ENCODE measurements at places on chromosomes 7 and 10.

- H3K27me3 ChIP-seq: no peaks in the 10 kb centered on the region
- H3K4me3 ChIP-seq: no peak overlapping the region
- peaks cover 5% of the 10 kb centered on the region for H3K4me1 ChIP-seq
Measured at GRCh38 chr7:154540596-154540995, 462.3 kb downstream of the PAXIP1 start.

- no peaks in the 10 kb centered on the region for H3K27me3 ChIP-seq
- H3K4me3 ChIP-seq: no peak overlapping the region
- H3K4me1 ChIP-seq: peaks cover 26% of the 10 kb centered on the region
- no peak for DNase-seq
- H3K27ac ChIP-seq: no peak overlapping the region
Measured at GRCh38 chr7:105452085-105452484, 63.4 kb upstream of the SRPK2 start.

DNA sequence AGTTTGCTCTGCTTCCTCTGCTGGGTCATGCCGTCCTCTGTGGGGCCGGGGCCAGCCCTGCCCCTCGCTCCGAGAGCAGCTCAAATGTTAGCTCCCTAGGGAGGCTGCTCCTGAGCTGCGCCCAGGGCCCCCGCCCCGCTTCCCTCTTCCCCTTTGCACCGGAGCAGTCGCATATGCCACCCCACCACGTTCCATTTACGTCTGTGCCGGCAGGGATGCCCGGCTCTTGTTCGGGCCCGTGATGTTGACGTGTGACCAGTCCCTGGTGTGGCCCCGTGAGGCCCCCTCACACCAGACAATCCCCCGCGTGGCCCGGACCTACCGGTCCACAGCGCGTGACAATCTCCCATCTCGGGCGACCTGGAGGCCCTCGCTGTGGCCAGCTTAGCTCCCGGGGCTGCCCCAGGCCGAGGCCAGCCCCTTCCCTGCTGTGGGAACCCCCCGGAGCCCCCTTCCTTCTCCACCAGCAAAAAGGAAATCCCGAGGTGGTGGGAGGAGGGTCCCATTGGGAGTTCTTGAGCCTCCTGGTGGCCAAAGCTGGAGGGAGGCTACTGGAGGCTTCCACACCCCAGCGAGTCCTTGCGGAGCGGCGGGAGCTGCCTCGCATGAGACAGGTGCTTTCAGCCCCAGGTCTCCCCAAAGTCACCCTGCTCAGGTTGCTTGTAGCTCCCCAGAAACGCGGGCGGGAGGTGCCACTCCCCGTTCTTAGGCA, 15.2 kb downstream of the FAM20C start:
- H3K4me3 ChIP-seq: no peak overlapping the region
- no peaks in the 10 kb centered on the region for H3K36me3 ChIP-seq
- H3K27ac ChIP-seq: no peak overlapping the region
- no peaks in the 10 kb centered on the region for H3K4me1 ChIP-seq

- no peak overlapping the region for H3K4me3 ChIP-seq
- H3K4me1 ChIP-seq: peaks cover 40% of the 10 kb centered on the region
- no peak for DNase-seq
- H3K36me3 ChIP-seq: peaks cover 40% of the 10 kb centered on the region
Measured at GRCh38 chr10:12027539-12027938, 15.1 kb downstream of the UPF2 start.

GRCh38 chr7:48337012-48337621, 165.9 kb downstream of the ABCA13 start:
- DNase-seq: peak; percentile 11
- no peaks in the 10 kb centered on the region for H3K36me3 ChIP-seq
- no peak overlapping the region for H3K27ac ChIP-seq
- peaks cover 3% of the 10 kb centered on the region for H3K27me3 ChIP-seq
- no peaks in the 10 kb centered on the region for H3K4me1 ChIP-seq

GRCh38 chr7:155973451-155973997, 161.3 kb upstream of the SHH start:
- no peak for DNase-seq
- H3K27me3 ChIP-seq: peaks cover 8% of the 10 kb centered on the region
- H3K36me3 ChIP-seq: no peaks in the 10 kb centered on the region
- H3K4me1 ChIP-seq: peaks cover 10% of the 10 kb centered on the region

DNA sequence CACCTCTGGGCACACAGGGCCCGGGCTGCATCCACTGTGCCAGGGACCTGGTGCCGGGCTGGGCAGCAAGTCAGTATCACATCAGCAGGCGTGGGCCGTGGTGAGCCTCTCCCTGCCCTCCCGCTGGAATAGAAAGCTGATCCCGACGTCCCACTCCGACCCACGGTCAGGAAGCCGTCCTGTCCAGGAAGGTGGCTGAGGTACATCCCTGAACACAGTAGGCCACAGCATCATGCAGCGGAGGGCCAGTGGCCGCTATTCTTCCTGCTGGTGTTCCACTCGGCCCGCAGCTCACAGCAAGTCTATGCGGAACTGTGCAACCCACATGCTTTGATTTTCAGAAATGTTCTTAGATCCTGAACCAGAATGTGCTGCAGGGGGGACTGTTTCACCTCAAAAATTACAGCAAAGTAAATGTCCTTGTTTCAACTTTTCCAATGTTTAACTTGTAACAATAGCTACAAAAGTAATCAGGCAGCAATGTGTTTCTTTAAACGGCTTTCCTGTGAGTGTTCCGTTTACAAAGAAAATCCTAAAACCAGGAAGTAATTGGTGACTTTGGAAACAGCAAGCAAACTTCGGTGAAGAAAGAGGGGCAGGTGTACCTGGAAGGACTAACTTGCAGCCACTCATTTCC, 676 bp upstream of the GPR146 start:
- DNase-seq: no peak
- H3K27me3 ChIP-seq: no peaks in the 10 kb centered on the region
- peak overlapping the region; percentile 64 for H3K4me3 ChIP-seq
- H3K27ac ChIP-seq: peak overlapping the region; percentile 73

GRCh38 chr10:1419796-1420610, 317.3 kb downstream of the ADARB2 start:
- peaks cover 33% of the 10 kb centered on the region for H3K27me3 ChIP-seq
- peaks cover 6% of the 10 kb centered on the region for H3K4me1 ChIP-seq
- no peak overlapping the region for H3K27ac ChIP-seq
- H3K4me3 ChIP-seq: no peak overlapping the region
- H3K36me3 ChIP-seq: no peaks in the 10 kb centered on the region

DNA sequence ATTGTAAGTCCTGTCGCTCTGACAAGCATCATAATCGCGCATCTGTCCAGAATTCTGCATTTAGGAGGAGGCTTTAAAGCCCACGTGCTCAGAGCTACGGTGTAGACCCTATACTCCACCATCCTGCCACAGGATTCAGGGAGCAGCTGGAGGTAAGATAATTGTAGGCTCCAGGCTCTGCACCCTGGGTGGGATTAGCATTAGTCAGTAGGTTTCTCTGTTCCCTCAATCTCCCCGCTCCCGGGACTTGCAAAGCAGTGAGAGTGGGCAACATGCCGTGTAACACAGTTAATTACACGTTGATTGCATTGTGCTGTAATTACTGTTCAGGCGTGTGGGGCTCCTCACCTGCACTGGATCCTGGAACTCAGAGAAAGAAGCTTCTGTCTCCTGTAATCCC, 89.3 kb upstream of the CUX1 start:
- H3K36me3 ChIP-seq: no peaks in the 10 kb centered on the region
- no peak overlapping the region for H3K27ac ChIP-seq
- no peaks in the 10 kb centered on the region for H3K4me1 ChIP-seq
- no peaks in the 10 kb centered on the region for H3K27me3 ChIP-seq

- no peak overlapping the region for H3K4me3 ChIP-seq
- peaks cover 23% of the 10 kb centered on the region for H3K4me1 ChIP-seq
- H3K27ac ChIP-seq: no peak overlapping the region
- peaks cover 20% of the 10 kb centered on the region for H3K36me3 ChIP-seq
Measured at GRCh38 chr10:74156919-74157289, 5.9 kb downstream of the ADK start.

DNA sequence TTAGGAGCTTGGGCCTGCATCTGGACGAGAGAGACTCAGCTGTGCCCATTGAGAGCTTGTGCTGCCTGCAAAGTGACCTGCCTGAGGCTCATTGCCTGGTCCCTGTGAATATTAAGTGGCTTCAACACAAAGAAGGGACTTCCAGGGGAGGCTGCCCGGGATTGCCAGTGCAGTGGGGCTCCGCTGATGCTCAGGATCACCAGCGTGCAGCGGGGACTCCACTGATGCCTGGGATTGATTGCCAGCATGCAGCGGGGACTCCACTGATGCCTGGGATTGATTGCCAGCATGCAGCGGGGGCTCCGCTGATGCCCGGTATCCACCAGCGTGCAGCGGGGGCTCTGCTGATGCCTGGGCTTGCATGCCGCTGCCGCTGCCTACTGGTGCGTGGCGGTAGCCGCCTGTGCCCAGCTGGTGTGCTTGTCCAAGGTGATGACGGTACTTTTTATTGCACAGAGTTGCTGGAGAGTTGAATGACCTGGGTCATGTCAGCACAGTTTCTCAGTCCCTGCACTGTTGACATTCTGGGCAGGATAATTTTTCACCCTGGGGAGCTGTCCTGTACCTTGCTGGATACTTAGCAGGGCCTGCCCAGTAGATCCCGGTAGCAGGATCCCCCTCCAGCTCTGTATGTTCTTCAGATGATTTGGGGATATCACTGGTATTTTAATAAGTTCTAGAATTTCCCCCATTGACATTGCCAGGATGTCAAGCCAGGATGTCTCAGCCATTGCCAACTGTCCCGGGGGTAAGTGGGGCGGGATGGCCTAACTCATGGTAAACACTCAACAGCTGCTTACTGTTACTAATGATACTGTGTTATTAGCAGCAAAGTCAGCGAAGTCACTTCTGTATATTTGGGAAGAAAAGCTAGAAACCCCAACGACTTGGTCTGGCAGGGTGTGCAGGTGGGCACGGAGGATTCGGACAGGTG, 13.0 kb downstream of the DOCK1 start:
- no peak overlapping the region for H3K27ac ChIP-seq
- no peak overlapping the region for H3K4me3 ChIP-seq
- no peaks in the 10 kb centered on the region for H3K36me3 ChIP-seq

DNA sequence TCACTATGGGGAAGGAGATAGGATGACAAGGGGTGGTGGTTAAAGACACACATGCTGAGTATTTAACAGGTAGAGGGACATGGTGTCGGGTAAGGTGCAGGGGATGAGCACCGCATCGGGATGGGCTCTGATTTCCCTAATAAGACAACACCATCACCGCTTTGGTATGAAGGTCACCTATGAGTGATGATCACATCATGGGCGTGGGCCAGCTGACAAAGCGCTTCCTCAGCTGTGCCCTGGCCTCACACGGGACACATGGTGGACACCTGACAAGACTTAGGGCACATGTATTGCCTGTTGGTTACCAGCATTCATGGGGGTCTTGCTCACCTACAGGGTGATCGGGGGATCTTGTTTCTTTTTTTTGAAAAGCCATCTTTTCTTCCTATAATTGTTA, 12.8 kb downstream of the C7orf57 start:
- H3K36me3 ChIP-seq: no peaks in the 10 kb centered on the region
- H3K4me3 ChIP-seq: no peak overlapping the region
- peaks cover 25% of the 10 kb centered on the region for H3K4me1 ChIP-seq
- DNase-seq: no peak
- no peak overlapping the region for H3K27ac ChIP-seq
- no peaks in the 10 kb centered on the region for H3K27me3 ChIP-seq

Measured in activated CD4-positive, alpha-beta T cell treated with anti-CD3 and anti-CD28 coated beads for 36 hours (primary cell).